ENCODE measurements at places on chromosomes 1 and 21.

DNA sequence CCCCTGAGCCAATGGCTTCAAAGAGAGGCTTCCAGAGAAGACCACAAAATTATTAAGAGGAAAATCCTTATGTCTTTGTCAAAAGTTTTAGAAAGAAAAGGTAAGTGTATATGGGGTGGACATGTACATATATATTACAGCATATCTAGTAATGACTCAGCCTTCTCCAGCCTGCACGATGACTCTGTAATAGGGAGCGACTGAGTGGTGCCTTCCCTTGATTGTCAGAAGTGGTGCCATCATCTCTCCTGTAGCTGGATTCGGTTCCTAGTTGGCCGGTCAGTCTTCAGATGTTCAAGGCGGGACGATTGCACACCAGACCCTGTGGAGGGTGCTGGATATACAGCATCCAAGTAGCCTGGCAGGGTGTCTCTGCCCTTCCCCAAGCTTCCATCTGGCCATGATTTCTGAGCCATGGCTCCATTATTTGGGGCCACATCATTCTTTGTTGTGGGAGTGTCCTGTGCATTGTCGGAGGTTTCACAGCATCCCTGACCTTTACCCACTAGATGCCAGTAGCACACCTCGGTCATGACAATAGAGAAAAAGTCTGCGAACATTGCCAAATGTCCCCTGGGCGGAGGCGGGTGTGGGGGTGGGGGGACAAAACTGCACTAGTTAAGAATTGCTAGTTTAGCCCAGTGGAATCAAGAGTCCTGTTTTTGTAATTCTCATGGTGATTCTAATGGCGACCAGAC lies 206.2 kb upstream of the KAZN start:
- DNase-seq: no peak

- no peak for DNase-seq
These were observed 177.0 kb downstream of the NPHP4 start for GRCh38 chr1:5815211-5815610.

GRCh38 chr1:171501305-171502024 lies 16.1 kb downstream of the PRRC2C start:
- no peak for DNase-seq

- no peak for DNase-seq
These were observed 27.8 kb downstream of the TMEM53 start for GRCh38 chr1:44646261-44647110.

- no peak for DNase-seq
These were observed 3.3 kb downstream of the CASZ1 start for GRCh38 chr1:10793129-10793651.

GRCh38 chr21:25944672-25945213 lies 210.0 kb downstream of the GABPA start:
- no peak for DNase-seq

DNA sequence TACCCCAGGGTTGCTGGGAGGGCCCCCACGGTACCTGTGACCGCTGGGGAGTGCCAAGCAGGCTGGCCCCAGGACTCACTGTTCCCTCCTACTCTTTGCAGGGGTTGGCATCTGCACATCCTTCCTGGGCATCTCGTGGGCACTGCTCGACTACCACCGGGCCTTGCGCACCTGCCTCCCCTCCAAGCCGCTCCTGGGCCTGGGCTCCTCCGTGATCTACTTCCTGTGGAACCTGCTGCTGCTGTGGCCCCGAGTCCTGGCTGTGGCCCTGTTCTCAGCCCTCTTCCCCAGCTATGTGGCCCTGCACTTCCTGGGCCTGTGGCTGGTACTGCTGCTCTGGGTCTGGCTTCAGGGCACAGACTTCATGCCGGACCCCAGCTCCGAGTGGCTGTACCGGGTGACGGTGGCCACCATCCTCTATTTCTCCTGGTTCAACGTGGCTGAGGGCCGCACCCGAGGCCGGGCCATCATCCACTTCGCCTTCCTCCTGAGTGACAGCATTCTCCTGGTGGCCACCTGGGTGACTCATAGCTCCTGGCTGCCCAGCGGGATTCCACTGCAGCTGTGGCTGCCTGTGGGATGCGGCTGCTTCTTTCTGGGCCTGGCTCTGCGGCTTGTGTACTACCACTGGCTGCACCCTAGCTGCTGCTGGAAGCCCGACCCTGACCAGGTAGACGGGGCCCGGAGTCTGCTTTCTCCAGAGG lies 6.8 kb downstream of the XKR8 start:
- no peak for DNase-seq

DNA sequence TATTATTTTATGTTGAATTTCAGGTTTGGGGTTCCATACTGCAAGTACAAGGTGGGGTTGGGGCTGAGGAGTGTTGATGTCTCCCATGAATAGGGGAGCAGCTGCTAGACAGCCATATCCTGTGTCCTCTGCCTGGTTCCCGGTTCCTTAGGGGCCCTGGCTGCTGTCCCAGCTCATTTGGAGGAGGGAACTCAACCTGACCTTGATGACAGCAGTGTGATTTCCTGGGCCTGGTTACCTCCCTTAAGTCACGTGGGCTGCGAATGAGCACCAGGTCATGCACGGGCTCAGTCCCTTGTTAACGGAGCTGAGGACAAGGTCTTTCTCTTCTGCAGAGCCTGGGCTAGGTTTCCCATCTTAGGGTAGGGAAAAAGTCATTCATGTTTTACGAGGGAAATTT lies 85.1 kb downstream of the MTR start:
- DNase-seq: no peak

DNA sequence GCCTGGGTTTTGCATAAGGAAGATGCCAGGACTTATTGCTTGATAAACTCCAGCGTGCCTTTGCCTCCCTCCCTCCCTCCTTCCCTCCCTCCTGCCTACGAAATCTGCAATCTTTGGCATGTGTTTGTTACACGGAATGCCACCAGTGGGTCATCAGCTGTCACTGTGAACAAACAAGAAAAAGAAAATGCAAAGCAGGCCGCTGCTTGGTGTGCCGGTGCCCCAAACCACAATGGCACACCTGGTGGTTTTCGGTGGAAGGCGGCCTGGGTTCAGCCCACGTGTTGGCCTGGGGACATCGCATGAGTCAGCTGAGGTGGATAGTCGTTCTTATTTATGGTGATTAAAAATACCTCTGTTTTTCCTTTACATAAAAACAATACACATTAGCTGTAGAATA lies 16.3 kb upstream of the IFNLR1 start:
- no peak for DNase-seq

- DNase-seq: no peak
These were observed 127.7 kb upstream of the HOOK1 start for GRCh38 chr1:59687081-59687480.

DNA sequence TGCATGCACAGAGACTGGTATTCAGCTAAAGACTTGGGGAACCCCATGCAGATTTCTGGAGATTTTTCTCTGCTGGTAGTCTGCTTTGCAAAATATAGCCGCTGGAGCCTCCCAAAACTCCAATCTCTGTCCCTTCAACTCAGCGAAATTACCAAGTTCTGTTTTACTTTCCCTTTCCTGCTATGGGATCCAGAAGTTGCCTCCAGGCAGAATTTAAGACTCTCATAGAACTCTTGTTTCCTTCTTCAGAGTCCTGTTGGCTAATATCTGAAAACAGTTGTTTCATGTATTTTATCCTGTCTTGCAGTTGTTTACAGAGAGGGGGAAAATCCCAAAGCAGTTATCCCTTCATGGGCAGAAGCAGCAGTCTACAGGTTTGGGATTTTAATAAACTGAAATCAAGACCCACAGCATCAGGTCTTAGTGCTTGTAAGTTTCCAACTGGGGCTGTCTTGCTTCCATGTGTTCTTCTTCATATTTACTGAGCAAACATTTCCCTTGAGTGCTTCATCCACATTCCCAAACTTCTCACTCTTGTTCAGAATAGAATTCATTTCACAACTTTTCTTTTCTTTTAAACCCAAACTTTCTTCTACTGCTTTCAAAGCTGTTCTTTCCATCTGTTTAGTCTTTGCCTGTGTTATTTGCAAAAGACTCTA lies 221.3 kb upstream of the DMRTA2 start:
- no peak for DNase-seq

- no peak for DNase-seq
These were observed 76.4 kb downstream of the TTC3 start for GRCh38 chr21:37149411-37149810.

GRCh38 chr1:213750231-213751063 lies 237.3 kb upstream of the PROX1 start:
- no peak for DNase-seq

DNA sequence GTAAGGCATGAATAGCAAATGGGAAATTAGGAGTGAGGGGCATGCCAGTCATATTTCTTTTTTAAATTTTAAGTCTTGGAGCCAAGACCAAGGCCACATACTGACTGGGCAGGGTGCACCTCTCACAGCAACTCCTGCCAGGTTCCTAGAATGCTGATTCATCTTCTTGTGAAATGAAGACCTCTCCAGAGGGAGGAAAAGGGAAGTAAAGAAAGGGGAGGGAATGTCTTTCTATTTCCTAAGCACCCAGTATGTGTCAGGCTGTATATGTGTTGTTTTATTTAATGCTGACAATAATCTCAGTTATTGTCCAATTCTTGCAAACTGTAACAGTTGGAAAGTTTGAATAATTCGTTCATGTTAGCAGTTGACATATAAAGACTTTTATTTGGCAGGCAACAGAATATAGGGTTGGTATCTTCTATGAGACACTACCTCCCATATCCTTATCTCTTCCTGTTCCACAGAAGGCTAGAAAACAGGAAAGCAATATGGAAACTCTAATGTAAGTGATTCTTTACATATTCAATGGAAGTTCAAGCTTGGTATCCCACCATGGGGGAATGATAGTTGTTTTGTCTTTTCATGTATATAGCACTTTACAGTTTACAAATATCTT lies 259.1 kb upstream of the USP24 start:
- no peak for DNase-seq

DNA sequence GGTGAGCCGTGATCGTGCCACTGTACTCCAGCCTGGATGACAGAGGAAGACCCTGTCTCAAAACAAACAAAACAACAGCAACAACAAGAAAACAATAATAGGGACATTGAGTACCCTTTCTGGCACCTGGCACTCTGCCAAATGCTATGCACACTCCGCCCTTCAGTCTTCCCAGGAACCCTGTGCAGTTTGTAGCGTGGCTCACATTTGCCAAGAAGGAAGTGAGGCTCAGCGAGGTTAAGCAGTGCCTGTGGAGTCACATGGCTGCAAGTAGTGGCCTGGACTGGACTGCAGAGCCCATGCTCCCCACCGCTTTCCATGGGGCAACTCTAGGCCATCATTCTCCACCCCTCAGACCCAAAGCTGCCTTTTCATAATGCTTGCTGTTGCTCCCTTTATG lies 5.3 kb upstream of the EVA1B start:
- DNase-seq: no peak

DNA sequence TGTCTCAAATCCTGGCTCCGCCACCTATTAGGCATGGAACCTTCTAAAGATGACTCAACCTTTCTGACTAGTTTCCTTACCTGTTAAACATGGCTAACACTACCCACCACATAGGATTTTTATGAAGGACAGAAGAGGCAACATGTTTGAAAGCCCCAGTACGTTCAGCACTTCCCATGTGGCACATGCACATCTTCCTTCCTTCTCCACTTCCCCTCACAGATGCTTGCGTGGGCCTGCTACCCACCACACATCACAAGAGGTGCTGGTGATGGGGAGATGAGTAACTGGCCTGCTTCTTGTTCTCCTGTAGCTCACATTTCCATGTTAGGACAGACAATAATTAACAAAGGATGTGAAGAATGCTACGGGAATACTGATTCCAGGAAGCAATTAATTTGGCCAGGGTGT lies 7.1 kb downstream of the ZBTB21 start:
- DNase-seq: no peak

GRCh38 chr1:98021126-98021525 lies 100.3 kb upstream of the DPYD start:
- no peak for DNase-seq

DNA sequence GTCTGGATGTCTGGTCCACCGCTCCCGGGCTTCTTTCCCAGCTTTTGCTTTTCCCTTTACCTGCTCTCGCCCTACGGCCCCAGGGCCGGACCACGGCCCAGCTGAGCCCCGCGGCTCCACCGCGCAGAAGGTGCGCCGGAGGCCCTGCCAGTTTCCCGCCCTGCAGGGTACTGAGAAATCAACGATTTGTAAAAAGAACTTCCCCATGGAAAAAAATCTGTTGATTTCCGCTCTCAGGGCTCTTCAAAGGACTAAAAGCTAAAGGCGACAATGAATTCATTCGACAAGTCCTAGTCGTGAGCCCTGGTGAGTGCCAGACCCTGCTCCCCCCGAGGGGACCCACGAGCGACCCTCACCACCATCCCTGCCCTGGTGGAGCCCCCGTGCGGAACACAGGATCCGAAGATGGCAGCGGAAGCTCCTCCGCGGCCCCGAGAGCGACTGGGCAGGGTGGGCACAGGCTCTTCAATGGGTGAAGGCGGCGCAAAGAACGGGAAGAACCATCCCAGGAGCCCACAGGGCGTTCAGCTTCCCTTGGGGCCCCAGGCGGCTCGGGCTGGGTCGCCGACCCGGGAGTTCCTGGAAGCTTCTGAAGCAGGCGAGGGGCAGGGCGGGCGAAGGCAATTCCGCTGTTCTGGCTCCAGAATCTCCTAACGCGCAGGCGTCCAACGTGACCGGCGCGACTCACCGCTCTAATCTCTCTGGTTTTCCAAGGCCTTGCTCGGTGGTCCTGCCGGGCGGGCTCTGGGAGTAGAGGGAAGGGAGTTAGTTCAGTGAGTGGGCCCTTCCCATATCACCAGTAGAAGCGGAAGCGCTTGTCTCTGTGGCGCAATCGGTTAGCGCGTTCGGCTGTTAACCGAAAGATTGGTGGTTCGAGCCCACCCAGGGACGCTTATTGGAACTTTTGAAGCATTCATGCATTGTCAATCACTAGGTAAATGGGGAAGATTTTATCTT lies 6.6 kb upstream of the RNU1-2 start:
- DNase-seq: peak; percentile 80

All from activated CD8-positive, alpha-beta memory T cell treated with anti-CD3 and anti-CD28 coated beads for 48 hours (primary cell).